Activated T-cell treated with anti-CD3 and anti-CD28 coated beads, Interleukin-2, amount 50 U/mL, for 1 hour (primary cell): ENCODE measurements at places on chromosomes 16 and 17.

DNA sequence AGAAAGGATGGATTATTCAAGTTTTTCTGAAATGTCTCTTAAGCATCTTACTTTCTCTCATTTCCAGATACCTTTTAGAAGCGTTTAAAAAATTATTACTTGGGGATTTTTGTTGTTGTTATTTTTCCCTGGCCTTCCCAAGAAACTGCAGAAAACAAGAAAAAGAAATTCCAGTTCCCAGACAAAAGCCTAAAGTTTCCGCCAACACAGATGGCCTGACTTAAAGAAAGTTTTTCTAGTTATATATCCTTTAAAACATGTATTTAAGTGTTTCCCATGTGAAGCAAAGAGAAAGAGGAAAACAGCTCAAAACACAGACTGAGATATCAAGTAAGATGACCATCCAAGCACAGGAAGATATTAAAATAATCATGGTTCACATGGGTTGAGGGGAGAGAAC lies 401.7 kb upstream of the MAF start:
- no peak for DNase-seq

GRCh38 chr16:68681038-68681437 lies 35.9 kb downstream of the CDH3 start:
- DNase-seq = no peak

DNA sequence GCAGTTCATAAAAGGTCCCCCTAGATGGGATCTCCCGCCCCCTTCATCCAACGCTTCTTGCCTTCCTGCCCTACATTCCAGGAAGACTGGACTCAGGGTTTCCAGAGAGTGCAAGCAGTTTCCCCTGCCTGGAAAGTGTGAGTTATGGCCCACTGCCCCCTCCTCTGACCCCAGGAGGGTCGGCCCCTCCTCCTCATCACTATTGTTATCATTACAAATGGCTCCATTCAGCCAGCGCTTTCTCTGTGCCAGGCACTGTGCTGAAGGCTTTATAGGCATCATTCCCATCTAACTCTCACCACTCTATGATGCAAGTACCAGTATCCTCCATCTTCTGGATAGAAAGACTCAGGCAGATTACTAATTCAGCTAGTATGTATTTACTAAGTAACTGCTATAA lies 90.7 kb downstream of the USP31 start:
- DNase-seq = no peak

DNA sequence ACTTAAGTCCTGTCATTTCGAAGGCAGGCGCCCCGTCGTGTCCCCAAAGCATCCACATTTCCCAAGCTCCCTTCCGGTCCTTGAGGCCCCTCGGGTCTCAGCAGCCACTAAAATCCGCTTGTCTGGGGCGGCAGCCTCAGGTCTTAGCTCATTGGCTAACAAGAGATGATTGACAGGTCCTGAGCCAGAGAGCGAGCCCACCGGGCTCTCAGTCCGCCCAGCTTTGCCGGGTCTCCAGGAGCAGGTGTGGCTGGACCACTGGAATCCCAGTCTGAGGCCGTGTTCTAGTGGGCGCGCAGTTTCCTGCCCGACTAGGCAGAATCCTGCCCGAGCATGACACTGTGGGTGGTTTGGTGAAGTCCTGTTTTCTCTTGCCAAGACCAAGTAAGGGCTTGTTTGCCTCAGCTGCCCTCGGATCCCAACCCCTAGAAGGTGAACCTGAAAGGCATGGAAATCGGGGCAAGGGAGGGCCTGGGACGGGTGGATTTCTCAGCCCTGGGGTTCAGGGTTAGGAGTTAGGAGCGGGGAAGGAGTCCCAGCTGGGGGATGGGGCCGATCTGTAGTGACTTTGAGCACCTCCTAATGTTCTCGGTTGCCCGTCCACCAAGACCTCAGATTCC lies 42.8 kb downstream of the MRC2 start:
- peak; percentile 13 for DNase-seq
